ENCODE measurements at places on chromosomes 7 and 10.

DNA sequence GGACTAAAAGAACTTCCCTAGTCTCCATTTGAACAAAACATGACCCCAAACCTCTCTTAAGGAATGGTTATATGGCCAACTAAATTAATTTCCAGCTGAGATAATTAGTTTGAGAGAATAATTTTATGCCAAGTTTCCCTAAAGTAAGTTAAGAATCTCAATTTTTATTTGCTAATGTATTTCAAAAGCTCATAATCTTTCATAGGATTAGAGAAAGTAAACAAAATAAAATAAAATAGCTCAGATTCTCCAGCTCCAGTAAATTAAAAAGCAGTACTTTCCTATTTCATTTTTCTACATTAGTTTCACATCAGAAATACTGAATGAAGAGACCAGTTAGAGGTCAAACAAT is 44.4 kb downstream of the ENO4 start:
- DNase-seq: no peak

GRCh38 chr10:4704034-4704545 is 121.9 kb upstream of the AKR1E2 start:
- no peak for DNase-seq

- no peak for DNase-seq
These were observed 18.4 kb downstream of the VTI1A start for GRCh38 chr10:112465299-112465883.

DNA sequence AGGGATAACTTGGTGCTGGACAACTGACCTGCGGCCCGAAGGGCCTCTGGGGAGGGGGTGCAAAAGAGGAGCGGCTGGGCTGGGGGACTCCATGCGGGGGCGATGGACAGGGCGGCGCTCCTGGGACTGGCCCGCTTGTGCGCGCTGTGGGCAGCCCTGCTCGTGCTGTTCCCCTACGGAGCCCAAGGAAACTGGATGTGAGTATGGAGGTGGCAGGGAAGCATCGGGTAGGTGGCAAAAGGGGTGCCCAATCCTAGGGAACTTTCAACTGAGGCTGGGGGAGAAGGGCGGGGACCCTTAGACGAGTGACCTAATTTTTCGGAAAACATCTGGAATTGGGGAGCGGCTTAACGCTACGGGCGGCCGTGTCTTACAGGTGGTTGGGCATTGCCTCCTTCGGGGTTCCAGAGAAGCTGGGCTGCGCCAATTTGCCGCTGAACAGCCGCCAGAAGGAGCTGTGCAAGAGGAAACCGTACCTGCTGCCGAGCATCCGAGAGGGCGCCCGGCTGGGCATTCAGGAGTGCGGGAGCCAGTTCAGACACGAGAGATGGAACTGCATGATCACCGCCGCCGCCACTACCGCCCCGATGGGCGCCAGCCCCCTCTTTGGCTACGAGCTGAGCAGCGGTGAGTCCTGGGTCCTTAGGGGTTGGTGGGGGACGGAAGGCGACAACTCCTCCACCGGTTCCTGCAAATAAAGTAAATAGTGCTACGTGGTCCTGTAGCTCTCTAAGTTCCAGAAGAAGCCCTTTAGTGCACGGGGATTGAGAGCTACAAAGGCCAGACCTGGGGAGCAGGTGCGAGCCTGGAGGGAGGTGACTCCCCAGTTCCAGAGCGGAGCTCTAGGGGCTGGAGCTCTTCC is 622 bp downstream of the WNT16 start:
- DNase-seq: no peak

DNA sequence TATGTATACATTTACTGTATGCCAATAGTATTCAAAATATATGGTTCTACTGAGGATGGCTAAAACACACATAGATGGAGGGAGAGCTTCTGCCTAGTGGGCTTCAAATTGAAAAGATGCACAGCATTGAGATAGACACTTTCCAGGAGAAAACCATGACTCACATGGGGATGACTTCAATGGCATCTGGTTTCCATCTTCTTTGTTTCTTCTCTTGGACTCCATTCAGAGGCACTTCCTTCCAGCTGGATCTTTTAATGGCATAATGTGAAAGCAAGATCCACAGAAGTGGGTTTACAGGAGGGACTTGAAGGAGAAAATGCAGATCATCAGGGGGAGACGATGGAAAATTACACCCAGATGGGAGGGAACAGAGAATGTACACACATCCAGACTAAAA is 84.9 kb downstream of the ZNF365 start:
- no peak for DNase-seq

- no peak for DNase-seq
These were observed 35.0 kb downstream of the INPP5A start for GRCh38 chr10:132572545-132572937.

GRCh38 chr10:101558204-101558603 is 29.9 kb downstream of the POLL start:
- DNase-seq: no peak

GRCh38 chr7:42380401-42380800 is 143.4 kb upstream of the GLI3 start:
- no peak for DNase-seq

GRCh38 chr10:89263531-89263930 is 12.0 kb upstream of the LIPA start:
- no peak for DNase-seq

DNA sequence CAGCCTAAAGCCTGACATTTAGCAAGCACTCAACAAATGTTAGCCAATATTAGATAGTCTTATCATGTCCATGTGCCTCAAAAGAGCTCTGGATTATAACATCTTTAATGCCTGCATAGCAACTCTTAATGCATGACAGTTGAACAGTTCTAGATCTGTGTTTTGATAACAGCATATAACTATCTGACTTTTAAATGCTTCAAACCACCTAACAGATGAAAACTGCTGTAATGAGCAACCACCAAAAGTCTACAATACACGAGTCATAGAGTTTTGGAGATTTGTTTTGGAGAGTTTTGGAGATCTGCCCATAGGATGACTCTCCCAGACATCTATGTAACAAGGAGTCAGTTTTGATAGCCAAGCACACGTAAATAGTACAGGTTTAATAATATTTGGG is 227.3 kb downstream of the TWIST1 start:
- no peak for DNase-seq

DNA sequence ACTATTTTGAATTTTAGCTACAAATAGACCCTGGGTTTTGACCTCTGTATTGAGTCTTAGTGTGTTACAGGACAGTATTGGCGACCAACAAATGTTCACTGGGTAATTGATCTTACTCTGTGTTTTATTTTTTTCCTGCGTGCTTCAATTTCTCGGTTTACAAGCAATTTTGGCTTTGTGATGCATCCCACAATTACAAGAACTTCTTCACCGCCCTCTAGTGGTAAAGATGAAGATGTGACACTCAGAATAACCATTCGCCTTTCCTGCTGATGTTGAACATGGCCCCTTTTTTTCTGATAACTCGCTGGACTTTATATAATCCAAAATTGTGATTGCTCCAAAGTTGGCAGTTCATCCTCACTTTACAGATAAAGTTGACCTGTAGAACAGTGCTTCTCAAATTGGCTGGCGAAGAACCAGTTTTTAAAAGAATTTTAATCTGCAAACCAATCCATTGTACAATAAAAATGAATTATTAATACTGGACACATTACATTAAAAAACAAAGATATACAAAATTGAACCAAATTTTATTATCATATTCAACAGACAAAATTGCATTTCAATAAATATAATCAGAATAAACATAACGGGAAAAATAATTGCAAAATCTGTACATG is 20.2 kb upstream of the SMC3 start:
- no peak for DNase-seq
